ENCODE measurements at places on chromosomes 11 and 22.

GRCh38 chr11:46597609-46598219 is 3.9 kb upstream of the AMBRA1 start:
- no peak for DNase-seq

GRCh38 chr11:128198216-128198772 is 389.1 kb downstream of the ETS1 start:
- DNase-seq = no peak

GRCh38 chr11:77411137-77411707 is 62.7 kb downstream of the PAK1 start:
- no peak for DNase-seq

GRCh38 chr11:92180664-92181251 is 43.9 kb upstream of the FAT3 start:
- no peak for DNase-seq

DNA sequence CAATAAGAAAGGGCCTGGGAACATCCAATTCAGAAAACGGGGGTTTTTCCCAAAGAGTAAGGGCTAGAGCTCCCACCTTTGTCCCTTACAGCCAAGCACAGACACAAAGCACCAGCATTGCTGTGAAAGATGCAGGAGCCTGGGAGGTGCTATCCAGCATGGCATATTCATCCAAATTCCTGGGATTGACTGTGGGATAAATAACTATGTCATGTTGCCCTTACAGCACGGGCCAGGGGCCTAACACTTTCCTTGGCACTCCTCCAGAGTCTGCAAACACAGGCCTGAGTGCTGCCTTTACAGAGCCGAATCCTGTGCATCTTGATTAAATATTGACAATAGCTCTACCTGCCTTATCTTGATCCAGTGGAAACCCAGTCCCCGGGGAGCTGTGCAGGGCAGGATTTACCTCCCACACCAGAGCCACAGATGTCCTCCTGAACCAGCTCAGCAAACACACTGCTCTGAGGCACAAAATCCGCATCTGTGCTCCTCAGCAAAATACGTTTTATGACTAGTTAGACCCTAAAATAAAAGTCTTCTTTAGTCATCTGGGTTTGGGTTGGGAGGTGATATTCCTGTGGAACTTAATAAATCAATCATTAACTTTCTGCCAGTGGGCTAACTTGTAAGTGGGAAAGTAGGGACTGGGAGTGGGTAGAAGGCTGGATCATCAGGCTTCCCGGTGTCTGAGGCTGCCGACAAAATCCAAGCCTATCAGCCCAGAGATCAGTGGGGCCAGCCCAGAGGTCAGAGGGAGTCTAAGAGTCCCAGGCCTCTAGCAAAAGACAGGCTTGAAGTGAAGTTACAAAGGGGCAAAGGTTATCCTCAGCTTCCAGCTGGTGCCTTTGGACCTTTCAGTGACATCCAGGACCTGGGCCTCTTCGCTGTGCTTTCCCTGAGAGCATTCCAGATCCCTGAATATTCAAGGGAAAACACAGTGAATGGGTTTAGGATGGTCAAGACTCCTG is 36.5 kb downstream of the POU2AF3 start:
- DNase-seq = no peak

- DNase-seq = no peak
These were observed 1126.9 kb downstream of the BRD1 start for GRCh38 chr22:48700566-48701295.

DNA sequence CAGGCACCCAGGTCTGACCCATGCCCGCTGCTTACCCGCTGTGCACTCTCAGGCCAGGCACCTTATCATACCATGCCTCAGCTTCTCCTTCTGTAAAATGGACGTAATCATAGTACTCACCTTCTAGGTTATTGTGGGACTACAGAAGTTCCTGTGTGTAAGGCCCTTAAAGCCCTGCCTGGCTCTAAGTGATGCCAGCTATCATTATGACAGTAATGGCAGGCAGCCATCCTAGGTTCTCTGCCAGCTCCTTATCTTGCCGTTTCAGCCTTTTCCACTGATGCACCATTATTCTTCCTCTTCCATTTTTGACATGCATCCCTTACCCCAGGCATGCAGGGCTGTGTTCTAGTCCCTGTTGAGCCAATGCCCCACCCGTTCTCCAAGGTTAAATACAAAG is 57.9 kb downstream of the DBX1 start:
- DNase-seq = no peak

- no peak for DNase-seq
These were observed 13.9 kb upstream of the ACCSL start for GRCh38 chr11:44033856-44034255.

GRCh38 chr22:45781459-45781858 is 109.8 kb downstream of the ATXN10 start:
- no peak for DNase-seq

DNA sequence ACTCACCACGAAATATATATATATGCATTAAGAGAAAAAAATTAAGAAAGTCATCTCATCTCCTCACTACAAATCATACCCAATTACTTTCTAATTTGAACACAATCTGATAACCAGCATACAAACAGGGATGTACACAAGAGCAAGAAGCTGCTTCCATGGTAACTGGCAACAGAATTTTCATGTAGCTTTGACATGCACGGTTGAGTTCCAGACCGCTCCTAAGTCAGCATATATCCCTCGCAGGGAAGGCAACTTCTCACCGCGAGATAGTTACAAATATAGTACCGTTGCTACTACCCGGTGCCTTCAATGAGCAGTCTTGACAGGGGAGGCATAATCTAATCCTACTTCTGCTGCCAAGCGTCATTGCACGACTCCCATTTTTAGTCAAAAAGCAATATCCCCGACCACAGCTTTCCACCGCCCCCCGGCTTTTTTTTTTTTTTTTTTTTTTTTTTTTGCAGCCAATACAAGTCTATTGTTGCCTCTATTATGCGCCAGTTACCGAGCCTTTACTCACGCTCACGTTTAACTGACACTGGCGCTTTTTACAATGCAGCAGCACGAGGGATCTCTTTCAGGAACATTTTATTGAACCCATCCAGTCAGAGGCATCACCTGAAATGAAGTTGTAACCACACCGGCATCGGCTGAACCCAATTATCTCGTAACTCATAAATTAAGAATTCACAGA is 2.2 kb downstream of the CADM1 start:
- no peak for DNase-seq

DNA sequence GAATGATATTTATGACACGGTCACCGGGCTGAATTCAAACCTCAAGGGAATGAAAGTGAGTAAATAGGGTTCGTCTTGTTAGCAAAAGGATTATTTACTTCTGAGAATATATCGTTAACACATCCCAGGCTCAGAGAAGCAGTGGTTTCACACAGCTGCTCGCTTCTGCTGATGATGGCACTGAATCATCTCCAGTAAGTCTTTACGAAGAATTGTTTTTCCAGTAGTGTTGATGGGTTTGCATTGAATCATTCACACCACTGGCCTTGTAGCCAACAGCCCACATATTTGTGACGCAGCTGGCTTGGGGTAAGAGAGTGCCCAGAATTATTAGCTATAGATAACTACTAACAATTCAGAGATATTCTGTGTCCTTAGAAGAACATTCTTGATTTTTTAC is 236.3 kb downstream of the CADM1 start:
- DNase-seq = no peak

DNA sequence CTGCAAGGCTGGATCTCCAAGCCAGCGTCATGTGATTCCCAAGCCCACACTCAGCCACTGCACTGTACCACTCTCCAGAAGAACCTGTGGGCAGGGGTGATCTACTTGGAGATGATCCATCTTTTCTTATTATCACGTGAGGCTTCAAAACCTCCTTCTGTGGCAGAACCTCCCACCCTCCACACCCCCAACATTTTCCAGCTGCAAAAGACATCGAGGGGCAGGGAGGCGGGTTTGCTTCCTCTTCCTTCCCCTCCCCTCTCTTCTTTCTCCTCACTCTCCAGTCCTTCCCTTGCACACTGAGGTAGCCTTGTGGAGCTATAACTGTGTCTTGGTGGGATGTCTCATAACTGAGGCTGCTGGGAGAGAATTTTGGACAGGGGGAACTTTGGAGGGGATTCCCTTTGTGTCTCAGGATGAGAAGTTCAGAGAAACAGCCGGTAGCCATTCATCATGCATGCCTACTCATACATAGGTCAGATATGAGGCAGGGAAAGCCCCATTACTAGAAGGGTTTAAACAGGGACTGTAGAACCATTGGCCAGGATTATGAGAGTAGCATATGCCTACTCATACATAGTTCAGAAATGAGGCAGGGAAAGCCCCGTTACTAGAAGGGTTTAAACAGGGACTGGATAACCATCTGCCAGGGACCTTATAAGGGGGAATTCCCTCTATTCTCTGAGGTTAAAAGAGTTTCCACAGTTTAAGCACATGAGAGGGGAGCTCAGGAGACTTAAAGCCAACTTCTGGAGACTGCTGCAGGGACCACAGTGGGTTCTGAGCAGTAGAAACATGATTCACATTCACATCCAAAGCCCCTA is 420.7 kb upstream of the CADM1 start:
- no peak for DNase-seq

DNA sequence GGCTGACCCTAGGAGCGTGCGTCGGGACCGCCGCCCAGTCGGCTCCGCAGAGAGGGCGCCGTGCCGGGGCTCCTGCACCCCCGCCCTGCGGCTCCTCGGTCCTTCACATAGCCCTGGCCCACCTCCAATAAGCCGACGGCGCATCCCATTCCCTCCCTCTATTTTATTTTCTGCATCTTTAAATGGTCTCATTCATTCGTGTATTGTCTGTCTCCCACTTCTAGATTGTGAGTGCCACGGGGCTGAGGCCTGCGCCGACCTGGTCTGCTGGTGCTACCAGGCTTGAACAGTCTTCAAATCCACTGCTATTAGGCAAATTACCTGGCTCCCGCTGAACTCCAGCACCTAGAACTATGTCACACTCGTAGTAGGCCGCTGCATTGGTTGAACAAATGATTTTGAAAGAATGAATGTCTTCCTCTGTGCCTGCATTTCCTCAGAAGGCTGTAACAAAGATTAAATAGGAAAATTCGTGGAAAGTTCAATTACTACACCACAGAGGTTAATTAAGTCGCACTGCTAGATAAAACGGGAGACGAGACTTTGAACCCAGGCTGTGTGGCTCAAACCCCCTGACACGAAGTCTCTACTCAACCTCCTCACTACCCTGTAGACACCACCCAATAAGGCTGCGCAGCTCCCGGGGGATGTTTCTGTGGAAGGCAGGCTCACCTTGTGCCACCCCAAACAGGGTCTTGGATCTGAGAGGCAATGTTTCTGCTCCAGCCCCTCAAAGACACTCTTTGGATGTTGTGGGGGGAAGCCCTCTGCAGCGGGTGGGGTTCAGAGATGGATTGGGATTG is 1.2 kb upstream of the PPP1R14B start:
- no peak for DNase-seq

DNA sequence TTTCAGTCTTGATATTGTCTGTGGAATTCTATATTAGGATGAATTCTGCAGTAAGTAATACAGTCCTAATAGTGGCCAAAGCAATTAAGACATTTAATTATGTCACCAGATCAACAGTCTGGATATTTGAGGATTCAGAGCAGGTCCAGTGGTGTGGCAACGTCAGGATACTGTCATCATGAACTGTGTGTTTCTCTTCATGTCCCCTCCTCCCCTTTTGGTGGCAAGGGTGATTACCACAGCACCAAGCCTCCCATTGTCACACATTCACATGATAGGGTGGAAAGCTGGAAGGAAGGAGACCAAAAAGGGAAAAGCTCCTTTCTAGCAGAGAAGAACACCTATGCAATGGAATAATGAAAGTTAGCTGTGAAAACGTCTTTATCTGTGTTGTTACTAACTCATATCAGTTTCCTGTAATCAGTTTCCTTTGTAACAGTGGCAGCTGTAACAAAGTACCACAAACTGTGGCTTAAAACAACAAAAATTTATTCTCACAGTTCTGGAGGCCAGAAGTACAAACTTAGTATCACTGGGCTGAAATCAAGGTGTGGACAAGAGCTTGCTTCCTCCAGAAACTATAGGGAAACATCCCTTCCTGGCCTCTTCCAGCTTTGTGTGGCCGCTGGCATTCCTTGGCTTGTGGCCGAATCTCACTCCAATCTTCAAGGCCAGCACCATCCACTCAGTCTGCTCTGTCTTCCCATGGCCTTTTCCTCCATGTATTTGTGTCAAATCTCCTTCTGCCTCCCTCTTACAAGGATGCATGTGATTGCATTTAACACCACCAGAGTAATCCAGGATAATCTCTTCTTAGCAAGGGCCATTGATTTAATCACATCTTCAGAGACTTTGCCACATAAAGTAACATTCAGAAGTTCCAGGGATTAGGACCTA is 6.5 kb upstream of the RBM14 start:
- DNase-seq = no peak

- no peak for DNase-seq
These were observed 617.3 kb downstream of the NTM start for GRCh38 chr11:131987703-131988102.

GRCh38 chr11:112963368-112963955 is 2.2 kb downstream of the NCAM1 start:
- DNase-seq = no peak

DNA sequence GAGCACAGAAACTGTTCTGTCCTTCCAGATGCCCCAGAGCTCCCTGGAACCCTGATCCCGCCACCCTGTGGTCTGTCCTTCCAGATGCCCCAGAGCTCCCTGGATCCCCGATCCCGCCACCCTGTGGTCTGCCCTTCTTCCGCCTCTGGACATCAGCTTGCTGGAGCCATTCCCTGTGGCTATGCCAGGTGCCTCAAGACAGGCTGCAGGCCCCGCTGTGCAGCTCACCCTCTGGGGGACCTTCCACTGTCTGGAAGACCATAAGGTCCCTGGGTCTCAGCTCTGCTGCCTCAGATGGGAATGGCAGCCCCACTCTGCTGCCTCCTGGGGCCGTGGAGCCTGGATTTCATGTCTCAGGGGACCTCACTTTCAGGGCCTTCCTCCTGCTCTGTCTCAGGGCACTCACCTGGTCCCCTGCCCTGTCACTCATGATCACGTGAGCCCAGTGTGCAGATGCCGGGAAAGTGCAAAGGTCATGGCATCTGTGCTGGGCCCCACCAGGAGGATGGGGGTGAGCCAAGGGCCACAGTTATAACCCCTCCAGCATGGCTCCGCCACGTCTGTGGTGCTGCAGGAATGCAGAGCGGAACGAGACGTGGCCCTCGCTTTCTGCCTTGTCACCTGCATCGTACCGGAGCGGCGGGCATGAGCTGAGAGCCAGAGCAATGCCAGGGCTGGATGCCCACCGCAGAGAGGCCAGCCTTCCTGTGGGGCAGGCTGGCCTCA is 1520.7 kb downstream of the BRD1 start:
- DNase-seq = no peak

DNA sequence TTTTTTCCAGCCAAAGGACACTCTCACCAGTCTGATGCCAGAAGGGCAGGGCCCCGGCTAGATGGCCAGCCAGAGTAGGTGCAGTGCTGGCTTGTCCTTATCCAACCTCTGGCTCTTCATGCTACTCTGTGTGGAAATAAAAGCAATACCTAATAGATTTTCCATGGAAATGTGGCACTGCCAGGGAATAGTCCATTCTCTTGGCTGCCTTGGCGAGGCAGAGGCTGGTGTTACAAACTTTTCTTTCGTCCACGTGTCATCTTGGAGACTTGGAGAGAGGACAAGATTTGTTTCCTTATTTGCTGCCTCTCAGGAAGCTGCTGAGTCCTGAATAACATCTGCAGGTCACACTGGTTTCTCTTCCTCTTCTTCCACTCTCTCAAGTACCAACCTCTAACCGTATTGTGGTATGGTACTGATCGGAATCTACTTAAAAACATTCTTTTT is 17.2 kb upstream of the C1QTNF4 start:
- no peak for DNase-seq
